Left cardiac atrium (tissue), 4 donors: ENCODE measurements at places on chromosomes 1 and 21. TPM values are rescaled to one million over a fixed set of nuclear protein-coding genes. Genes with fewer than 3 reads are reported as not detected.

DNA sequence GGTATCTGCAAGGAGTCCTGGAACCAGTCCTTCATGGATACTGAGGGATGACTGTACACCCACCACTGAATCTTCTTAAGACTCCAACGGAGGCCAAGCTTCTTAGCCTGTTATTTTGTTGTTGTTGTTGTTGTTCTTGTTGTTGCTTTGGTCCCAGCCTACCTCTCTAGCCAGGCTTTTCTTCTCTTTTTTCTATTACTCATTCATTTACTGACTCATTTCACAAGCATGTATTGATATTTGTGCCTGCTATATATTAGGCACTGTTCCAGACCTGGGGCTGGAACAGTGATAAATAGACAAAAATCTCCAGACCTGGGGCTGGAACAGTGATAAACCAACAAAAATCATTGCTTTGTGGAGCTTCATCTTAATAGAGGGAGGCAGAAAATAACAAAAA, 20.4 kb downstream of the CENPF start:
- DNase-seq: no peak

DNA sequence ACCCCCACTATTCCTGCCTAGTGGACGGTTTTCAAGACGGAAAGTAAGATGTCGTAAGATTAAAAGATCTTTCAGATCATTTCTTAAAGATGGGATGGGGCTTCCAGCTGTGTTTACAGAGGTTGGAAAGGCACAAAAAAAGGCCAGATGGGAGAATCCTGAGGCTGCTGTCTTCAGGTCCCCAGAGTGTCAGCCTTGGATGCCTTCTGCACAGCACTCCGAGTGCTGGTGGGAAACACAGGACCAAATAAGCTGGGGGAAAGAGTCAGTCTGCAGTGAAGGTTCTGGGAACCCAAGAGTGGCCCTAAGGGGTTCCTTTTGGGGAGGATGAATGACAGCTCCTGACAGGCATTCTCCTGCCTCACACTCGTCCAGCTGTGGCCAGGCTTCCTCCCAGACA, 96.5 kb downstream of the COLGALT2 start:
- DNase-seq: no peak

DNA sequence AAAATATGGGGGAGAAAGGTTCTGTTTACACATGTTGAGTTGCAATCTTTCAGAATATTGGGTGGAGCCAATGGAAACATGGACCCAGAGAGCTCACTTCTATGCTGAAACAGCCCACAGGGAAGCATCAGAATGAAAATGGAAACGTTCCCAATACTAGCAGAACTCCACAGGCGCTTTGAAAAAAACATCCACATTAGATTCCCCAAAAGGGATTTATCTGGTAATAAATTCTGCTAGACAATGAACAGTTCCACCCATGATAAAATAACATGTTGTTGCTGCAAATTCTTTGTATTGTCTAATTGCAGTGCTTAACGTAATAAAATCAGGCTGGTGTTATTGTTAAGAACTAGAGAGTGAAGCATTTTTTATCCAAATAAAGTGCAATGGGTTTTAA, 197.0 kb downstream of the GABPA start:
- DNase-seq: no peak

DNA sequence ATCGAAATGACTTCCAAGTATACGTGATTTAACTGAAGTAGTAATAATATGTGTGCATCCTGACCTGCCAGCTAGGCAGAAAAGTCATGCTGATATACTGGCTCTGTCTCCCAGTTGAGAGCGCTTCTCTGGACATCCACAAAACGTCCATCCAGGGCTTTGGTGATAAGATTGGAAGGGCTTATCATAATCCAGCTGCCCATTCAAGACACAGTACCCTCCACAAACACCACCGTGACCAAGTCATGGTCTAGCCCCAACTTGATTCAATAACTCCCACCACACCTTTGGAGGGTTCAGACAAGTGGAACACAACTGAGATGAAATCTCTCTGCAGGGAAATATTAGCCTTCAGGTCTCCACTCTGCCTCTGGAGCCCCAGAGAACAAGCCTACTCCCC, 76.2 kb downstream of the CD46 start:
- DNase-seq: no peak

DNA sequence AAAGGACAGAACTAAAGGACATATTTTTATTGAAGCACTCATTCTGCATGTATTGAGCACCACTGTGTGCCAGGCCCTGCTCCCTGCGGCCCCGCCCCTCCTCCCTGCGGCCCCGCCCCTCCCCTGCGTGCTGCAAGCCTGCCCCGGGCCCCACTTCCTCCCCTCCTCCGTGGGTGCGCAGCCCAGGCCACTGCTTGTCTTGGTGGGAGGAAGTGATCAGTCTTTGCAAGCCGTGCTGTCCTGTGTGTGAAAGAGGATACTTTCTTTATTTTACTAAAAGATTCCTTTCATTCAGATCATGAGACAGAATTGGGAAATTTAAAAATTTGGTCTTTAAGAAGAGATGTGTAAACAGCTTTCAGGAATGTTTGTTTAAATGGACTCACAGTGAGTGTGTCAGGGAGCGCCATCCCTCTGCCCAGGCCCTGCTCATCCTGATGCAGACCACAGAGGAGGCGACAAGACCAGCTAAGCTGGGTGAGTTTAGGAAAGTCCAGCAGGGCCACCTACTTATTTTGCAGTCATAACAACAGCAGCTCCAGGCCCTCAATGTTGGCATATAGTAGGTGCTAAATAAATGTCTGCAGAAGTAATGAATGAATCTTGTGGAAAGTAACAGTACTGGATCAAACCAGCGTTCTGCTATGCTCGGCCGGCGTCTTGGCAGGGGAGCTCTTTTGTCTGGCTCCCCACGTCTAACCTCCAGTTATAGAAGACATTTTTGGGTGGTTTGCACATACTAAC, 88.3 kb upstream of the SELENON start:
- DNase-seq: peak; percentile 47

GRCh38 chr21:36263797-36264196, 56.2 kb upstream of the MORC3 start:
- no peak for DNase-seq

- DNase-seq: peak; percentile 83
These were observed 57.6 kb downstream of the LDLRAD2 start for GRCh38 chr1:21869620-21870121.

KRTAP19-1 gene
- total RNA-seq: not detected

TBX15 gene
- total RNA-seq: 4.5 TPM

SPRR2E gene
- not detected for total RNA-seq
